Naive thymus-derived CD8-positive, alpha-beta T cell (primary cell): ENCODE measurements at places on chromosomes 5 and 9.

DNA sequence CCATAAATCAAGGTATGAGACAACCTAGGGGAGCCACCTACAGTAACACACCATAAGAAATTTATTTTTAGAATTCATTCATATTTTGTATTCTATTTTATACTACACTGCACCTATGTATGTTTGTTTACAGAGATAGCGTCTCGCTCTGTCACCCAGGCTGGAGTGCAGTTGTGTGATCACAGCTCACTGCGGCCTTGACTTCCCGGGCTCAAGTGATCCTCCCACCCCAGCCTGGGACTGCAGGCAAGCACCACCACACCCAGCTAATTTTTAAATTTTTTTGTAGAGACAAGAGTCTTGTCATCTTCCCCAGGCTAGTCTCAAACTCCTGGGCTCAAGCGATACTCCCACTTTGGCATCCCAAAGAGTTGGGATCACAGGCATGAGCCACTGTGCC is 25.4 kb downstream of the MAPKAP1 start:
- DNase-seq = no peak

DNA sequence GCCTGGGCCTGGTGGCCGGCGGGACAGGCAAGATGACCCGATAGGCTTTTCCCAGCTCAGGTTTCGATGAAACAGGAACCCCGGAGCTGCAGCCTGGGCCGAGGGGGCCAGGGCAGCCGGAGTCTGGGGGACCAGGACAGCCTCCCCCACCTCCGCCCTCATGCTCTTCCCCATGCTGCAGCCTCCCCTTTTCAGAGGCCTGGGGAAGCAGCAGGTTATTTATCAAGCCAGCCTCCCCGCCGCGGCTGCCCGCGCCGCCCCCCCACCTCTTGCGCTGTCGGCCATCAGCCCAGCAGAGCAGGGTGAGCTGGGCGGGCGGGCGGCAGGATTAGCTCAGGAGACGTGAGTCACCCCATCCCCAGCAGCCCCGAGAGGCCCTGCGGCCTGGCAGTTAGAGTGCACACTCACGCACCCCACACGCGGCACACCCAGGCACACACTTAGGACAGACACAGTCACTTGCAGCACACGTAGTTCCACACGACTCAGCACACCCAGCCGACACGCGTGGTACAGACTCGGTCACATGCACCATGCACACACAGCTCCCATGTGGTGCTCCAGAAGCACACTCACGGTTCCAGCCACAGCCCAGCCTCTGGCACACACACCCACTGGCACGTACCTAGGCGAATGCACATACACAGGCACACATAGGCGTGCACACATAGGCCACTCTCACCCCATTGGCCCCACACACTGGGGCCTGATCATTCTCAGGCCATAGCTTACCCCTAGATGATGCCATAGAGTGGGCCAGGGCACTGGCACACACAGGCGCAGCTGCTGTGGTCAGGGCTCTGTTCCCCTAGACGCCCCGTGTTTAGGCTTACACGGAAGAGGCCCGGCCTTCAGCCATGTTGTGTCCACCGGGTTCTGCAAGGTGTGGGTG is 13.0 kb downstream of the CXXC5 start:
- no peak for DNase-seq

DNA sequence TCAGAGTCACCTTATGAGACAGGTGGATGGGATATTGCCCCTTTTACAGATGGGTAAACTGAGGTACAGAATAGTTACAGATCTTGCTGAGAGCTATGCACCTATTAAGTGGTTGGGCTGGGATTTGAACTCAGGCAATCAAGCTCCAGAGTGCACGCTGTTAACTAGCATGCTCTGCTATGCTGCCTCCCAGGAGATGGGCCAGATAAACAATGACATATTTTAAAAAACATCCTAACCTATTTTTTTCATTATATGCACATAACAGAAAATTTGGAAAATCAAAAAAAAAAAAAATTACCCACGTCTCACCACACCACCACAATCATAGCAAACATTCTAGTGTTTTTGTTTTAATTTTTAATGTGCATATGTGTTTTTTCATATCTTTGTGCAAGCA is 123.4 kb upstream of the STC2 start:
- DNase-seq = no peak

- no peak for DNase-seq
Observed at GRCh38 chr5:143730112-143730801, 81.7 kb upstream of the HMHB1 start.
